NCI-H226 (cell line): ENCODE measurements at places on chromosomes 3 and 15.
A peak's percentile ranks its signal among the peaks of the same experiment; 100 is the strongest.

DNA sequence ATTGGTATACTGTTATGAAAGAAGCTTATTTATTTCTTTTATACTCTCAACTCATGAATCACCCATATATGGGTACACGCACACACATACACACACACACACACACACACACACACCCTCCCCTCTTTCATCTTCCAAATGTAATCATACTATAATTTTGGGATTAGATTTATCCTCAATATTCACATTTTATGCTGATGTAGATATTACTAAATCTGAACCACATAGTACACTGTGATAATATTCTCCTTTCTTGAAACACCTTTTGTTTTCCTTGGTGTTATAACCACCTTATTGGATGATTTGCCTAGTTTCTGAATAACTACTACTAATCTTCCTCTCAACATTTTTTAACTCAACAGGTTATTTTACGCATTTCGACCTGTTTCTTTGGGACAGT lies 8.1 kb upstream of the GHSR start:
- no peak for DNase-seq

DNA sequence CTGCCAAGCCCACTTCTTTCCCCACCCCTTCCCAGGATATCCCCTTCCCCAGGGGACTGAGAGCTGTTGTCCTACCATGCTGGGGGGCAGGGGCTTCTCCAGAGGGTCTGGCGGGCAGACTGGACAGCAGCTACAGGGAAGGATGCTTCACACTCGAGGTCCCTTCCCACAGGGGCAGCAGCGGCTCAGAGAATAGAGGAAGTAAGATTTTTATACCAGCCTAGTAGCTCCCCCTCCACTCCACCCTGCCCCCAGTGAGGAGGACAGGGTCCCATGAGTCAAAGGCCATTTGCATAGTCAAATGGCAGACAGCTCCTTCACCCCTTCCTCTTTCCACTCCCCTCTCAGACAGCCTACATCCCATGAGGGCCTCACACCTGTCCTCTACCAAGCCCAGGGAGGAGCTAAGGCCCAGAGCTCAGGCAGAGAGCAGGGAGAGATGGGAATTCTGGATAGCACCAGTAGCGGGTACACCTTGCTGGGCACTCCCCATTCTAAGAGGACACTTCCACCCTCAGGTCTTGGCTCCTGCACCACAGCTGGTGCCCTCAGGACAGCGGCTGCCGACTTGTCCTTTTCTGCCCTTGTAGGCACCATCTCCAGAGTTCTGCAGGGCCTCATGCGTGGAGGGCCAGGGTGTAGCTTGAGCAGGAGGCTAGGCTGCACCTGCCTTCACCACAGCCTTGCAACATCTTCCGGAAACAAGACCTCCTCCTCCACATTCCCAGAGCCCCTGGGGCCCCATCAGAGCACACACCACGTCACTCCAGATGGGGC lies at the start of gene TLR9:
Gene TLR9, minus strand, starts transcription at position 194 of the 777 bp plus-strand sequence. Its CDS starts 116 bp downstream, at position 78.
- DNase-seq: no peak

DNA sequence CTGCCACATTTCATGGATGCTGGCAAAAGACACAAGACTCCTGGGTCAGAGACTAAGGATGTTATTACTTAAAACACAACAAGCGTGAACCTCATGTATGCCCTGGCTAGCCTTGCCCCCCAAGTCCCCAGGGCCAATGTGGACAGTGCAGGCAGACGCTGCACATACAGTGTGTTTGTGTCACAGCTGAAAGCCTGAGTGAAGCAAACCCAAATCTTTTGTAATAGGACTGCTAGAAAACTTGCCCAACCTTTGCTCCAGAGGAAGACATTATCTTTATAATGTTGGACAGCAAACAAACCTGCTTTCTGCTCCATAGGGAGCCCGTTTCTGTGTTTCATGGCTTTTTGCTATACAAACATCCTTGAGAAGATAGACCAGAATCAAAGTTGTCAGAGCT lies 282.0 kb upstream of the RORA start:
- no peak for DNase-seq

DNA sequence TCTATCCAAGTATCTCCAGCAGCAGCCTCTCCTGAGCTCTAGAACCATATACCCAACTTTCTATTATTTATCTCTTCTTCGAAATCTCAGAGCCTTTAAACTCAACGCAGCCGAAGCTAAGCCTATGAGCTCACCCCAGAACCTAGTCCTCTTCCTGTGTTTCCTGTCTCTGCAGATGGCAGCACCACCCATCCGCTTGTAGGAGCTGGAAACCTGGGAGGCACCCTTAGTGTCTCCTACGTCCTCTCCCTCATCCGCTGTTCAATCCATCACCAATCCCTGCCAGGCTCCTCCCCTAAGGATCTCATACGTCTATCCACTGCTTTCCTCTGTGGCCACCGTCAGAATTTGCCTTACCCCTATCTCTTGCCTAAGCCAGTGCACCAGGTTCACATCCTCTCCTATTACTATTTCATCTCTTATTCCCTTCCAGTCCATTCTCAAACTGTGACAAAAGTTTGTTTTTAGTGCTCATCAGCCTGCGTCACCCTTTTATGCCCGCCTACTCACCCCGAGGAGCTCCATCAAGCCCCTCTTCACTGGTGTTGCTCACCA lies 9.6 kb downstream of the VGLL4 start:
- no peak for DNase-seq

GRCh38 chr3:177182352-177182751 lies 14.9 kb downstream of the TBL1XR1 start:
- DNase-seq: no peak

GRCh38 chr3:183797996-183798395 lies 27.4 kb downstream of the MAP6D1 start:
- no peak for DNase-seq

- DNase-seq: peak; percentile 67
These were observed 46.8 kb upstream of the RORA start for GRCh38 chr15:61275901-61276300.

- no peak for DNase-seq
These were observed 345.9 kb downstream of the FOXP1 start for GRCh38 chr3:71237672-71238071.

- DNase-seq: no peak
These were observed 39.7 kb downstream of the ESYT3 start for GRCh38 chr3:138474163-138474562.

GRCh38 chr15:49877873-49878521 lies 241.0 kb downstream of the ATP8B4 start:
- no peak for DNase-seq

DNA sequence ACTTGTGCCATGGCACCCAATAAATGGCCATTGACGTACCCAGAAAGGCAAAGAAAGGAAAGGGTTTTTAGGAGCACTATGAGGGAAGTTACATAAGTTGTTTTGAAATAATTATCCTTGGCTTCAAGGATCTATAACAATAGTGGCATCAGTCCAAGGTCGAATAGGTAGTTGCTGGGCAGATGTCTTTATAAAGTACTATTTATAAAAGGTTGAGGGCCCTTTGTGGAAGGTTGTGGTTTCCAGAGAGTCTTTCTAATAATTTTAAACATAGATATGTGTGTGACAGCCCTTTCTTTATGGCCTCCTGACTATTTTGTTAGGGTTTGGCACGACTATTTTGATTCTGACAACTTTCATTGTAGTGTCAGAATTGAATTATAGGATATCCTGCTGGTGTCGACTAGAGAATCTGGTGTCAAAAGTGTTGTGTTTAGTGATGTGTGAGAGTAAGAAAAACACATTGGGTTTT lies 260.5 kb downstream of the PYDC2 start:
- no peak for DNase-seq

DNA sequence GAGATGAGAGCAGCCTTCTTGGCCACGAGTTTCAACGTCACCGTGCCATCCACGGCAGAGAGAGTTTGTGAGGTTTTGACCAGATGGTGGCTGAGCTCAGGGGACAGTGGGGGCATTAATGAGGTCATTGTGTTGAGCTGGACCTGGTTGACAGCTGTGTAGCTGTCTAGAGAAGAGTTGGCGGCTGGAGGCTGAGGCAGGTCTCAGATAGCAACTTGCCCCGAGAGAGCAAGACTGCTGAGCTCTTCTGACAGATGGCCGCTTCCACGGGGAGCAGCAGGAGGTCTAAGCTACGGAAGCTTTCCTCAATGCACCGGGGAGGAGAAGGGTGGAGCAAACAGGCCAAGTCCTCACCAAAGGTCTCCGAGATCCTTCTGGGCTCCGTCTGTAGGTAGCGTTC lies 44.8 kb upstream of the EIF5A2 start:
- DNase-seq: no peak

- no peak for DNase-seq
These were observed 56.3 kb downstream of the HMG20A start for GRCh38 chr15:77476995-77477394.

DNA sequence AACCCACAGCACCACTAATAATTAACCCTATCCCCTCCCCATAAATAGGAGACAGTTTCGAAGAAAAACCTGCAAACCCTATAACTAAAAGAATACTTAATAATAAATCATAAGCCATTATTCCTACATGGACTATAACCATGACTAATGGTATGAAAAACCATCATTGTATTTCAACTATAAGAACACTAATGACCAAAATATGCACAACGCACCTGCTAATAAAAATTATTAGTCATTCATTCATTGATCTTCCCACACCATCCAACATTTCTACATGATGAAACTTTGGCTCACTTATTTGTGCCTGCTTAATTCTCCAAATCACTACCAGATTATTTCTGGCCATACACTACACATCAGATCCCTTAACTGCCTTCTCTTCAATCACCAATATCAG lies 16.6 kb downstream of the AQP9 start:
- DNase-seq: no peak

GRCh38 chr15:94722024-94722636 lies 490.8 kb downstream of the MCTP2 start:
- DNase-seq: no peak

DNA sequence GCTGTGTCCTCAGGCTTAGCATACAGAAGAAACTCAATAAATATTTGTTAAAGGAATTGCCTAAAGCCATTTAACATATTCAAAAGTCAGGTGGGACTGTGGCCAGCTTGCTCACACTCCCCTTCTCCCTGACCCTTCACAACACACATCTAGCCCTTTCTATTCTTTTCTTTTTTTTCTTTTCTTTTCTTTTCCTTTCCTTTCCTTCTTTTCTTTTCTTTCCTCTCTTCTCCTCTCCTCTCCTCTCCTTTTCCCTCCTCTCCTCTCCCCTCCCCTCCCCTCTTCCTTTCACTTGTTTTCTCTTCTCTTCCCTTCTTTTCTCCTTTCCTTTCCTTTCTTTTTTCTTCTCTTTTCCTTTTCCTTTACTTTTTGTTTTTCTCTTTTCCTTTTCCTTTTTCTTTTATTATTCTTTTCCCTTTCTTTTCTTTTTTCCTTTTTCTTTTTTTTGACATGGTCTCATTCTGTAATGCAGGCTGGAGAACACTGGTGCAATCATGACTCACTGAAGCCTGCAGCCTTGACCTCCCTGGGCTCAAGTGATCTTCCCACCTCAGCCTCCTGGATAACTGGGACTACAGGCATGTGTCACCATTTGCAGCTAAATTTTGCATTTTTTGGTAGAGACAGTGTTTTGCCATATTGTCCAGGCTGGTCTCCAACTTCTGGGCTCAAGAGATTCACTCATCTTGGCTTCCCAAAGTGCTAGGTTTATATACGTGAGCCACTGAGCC lies 377.8 kb downstream of the GRM7 start:
- DNase-seq: no peak

DNA sequence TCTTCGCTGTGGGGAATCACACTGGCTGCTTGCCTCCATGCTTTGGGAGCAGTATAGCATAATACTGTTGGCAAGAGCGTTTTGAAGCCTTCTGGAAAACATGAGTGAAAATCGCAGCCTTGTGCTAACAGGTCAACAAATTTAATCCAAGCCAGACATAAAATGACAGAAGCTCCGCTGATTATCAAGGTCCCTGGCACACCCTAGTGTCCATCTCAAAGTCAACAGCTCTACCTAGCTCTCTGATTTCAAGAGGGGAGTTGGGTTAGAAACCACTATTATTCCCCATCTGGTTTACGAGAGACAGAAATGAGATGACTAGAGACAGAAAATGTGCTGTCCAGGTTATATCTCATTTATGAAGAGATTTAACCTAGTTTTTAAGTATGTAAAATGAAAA lies 73.6 kb upstream of the MDFIC2 start:
- DNase-seq: no peak

DNA sequence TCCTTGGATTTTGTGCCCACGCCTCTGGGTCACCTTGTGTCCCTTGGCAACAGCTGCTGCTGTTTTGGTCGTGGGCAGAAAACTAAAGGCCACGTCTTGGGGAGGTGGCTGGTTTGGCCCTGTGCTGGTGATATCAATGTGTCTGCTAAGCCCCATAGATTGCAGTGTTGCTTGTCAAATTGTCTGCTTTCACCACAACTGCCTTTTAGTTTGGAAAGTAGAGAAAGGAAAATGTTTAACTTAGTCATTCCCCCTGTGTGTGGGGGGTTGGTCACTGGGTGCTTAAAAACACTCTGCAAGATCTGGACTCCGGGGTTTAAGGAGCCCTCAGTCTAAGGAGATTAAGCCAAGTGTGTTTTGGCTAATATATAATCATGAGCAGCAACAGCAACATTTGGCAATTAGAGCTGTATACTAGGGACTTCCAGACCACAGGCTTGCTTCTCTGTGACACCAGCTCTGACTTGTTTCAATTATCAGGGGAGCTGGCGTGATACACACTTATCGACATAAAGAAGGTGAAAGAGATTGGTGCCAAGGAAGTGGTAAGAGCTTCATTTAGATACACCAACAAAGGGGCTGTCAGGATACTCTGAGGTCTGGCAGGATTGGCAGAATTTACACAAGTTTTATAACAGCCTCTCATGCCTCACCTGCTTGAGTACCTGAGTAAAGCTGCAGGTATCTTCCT lies 3.5 kb downstream of the SMAD3 start:
- peak; percentile 16 for DNase-seq
